HFF-Myc (cell line): ENCODE measurements at places on chromosomes 11 and 22.

DNA sequence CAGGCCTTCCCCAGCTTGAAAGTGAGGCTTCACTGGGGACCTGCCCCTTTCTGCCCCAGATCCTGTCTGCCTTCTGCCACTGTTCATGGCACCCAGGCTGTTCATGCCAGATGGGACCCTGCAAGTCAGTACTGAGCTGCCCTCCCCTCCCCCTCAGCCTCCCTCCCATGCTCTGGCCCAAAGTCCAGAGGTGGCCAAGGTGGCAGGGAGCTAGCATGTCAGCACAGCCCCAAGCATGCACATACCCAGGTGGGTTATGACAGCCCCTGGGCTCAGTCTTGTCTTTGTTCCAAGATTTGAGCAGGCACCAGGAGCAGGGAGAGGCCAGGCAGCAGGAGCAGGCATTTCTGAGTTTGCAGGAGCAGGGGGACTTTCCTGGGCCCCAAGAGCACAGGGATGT, 44.1 kb downstream of the DDIAS start:
- DNase-seq: no peak

- DNase-seq: no peak
Observed at GRCh38 chr11:125624756-125625213, at the start of gene CHEK1. Gene CHEK1 (plus strand): TSS chr11:125625163. CDS start chr11:125626769, 1,606 bp downstream.

GRCh38 chr11:122100756-122101080, 15.3 kb downstream of the BLID start:
- DNase-seq: no peak

DNA sequence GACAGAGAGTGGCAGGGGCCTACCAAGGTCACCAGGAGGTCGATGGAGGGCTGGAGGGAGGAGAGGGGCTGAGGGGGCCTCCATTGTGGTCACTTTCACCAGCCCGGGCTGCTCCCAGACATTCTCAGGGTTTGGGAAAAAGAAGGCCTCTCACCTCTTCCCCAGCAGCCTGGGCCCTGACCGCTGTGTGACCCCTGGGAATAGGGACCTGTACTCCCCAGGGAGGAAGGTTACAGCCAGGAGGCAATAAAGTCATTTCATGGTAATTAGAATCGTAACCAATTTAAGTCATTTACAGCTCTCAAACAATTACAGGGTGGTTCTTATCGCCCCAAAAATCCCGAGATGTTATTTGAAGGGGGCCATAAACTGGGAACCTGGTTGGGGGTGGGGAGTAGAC, 37.8 kb downstream of the ISX start:
- no peak for DNase-seq

DNA sequence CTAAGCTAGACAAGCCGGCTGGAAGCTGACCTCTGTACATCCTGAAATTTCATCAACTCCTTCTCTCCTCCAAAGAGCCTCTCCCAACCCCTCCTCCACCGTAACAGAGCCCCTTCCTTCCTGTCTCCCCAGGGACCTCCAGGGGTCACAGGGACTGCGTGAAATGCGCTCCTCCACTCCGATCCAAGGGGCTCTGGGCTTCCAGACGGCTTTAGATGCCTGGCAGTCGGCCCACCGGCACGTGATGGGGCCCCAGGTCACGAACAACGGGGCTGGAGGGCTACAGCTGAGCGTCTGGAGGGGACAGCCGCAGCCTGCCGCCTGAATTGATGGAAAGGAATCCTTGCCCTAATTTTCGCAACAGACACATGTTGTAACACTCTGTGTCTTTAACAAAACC, 264.1 kb downstream of the MN1 start:
- no peak for DNase-seq

DNA sequence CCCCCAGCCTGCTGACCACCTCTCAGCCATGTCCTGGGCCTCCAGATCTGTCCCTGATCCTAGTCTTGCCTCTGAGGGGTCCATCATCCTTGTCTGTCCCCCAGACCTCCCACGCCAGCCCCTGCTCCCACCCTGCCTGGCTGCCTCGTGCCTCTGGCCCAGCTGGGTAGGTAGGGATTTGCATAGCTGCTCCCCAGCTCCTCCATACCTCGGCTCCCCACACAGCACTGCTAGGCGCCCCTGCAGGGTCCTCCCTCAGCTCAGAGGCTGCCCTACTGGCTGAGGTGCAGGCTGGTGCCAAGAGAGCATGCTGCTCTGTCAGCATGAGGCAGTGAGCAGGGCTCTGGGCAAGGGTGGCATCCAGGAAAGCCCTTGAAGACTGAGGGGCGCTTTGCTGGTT, 47.7 kb downstream of the NFAM1 start:
- DNase-seq: no peak

DNA sequence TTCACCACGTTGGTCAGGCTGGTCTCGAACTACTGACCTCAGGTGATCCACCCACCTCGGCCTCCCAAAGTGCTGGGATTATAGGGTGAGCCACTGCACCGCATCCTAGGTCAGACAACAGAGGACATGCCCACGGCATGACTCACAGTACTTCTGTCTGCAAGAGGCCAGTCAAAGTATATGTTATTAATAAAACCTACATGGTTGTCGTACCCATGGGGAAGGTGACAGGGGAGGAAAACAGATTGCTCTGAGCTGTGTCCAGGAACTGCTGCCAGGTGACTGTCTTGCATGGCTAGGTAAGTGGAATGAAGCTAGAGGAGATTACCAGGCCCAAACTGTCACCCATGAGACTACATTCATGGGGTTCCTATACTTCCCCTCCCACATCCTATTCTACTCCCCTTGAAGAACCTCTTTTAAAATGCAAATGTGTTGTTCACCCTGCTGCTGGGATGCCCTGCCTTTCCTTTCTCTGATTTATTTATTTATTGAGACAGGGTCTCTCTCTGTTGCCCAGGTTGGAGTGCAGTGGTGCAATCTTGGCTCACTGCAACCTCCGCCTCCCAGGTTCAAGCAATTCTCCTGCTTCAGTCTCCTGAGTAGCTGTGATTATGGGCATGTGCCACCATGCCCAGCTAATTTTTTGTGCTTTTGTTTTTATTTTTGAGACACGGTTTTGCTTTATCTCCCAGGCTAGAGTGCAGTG, 2.0 kb upstream of the NLRX1 start:
- DNase-seq: no peak

GRCh38 chr11:8773916-8774539, 91.4 kb downstream of the RPL27A start:
- DNase-seq: no peak

GRCh38 chr22:17491090-17491640, 72.1 kb upstream of the SLC25A18 start:
- no peak for DNase-seq

DNA sequence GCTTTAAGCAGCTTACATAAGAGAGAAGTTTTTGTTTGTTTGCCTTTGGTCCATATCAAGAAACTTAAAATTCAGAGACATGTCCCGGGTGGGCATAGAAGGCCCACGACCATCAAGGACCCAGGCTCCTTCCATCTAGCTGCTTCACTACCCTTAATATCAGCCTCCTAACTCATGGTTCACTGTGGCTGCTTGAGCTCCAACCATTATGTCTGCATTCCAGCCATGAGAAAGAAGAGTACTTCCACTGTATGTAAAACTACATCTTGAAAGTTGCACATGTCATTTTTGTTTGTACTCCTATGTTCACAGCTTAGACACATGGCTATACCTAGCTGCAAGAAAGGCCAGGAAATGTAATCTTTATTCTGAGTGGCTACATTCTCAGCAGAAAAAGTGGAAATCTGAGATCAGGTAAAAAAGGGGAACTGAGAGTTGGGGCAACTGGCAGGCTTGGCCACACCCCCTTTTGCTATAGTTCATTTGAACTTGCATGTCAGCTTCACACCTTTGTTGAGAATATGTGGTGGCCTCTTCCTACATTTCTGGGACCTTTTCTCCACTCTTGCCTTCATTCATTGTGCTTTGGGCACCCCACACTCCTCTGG, 81.3 kb upstream of the TP53I11 start:
- DNase-seq: no peak

DNA sequence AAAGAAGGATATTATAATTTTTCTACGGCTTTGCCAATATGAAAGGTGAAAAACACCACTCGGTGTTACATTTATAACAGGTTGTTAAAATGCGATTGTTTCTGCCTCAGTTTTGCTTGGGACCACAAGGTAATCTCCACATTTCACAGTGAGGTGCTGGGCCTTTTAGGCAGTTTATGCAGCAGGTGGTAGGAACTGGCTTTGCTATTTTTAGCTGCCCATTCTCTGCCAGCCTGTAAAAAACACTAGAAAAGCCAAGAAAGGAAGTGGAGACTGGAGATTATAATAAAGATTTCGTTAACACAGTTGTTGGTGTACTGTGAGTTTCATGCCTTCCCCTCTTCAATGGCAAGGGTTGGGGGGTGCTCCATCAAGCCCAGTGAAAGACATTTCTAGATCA, 8.0 kb upstream of the MRPL16 start:
- no peak for DNase-seq

GRCh38 chr11:58927393-58928106, 11.7 kb upstream of the GLYATL1 start:
- no peak for DNase-seq
